CD4-positive, alpha-beta memory T cell (primary cell): ENCODE measurements at places on chromosomes 13 and 19.
A peak's percentile ranks its signal among the peaks of the same experiment; 100 is the strongest.

- peaks cover 15% of the 10 kb centered on the region for H3K36me3 ChIP-seq
- DNase-seq: no peak
- no peaks in the 10 kb centered on the region for H3K4me1 ChIP-seq
- no peak overlapping the region for H3K4me3 ChIP-seq
- H3K27ac ChIP-seq: no peak overlapping the region
These were observed 11.0 kb downstream of the PLEKHG2 start for GRCh38 chr19:39423258-39424086.

DNA sequence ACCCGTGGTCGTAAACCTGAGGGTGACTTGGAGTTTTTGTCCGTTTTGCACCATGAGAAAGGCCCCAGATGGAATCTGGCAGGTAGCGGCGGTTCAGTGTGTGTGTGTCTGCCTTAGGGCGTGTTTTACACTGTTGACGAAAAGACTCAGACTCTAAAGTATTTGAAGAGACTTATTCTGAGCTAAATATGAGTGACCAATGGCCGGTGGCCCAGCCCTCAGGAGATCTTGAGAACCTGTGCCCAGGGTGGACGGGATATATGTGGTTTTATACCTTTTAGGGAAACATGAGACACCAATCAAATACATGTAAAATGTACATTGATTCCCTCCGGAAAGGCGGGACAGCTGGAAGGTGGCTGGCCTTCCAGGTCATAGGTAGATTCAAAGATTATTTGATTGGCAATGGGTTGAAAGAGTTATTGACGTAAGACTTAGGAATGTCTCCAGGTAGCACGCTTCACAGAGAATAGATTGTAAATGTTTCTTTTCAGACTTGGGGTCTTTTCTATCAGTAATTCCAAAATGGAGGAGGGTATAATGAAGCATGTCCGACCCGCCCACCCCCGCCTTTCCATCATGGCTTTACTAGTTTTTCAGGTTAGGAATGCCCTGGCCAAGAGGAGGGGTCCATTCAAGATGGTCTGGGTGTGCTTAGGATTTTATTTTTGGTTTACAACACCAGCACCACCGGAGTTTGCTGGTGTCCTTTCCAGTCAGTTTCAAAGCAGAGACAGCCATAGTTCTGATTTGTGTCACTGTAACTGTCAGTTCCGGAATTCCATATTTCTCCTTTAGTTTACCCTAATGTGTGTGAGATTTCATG lies 1.0 kb upstream of the ZNF529 start:
- DNase-seq: no peak
- peaks cover 22% of the 10 kb centered on the region for H3K4me1 ChIP-seq
- H3K27ac ChIP-seq: peak overlapping the region; percentile 95
- H3K27me3 ChIP-seq: no peaks in the 10 kb centered on the region
- H3K36me3 ChIP-seq: peaks cover 6% of the 10 kb centered on the region
- peak overlapping the region; percentile 70 for H3K4me3 ChIP-seq

GRCh38 chr13:74273581-74273980 lies 139.4 kb upstream of the KLF12 start:
- no peaks in the 10 kb centered on the region for H3K36me3 ChIP-seq
- no peak overlapping the region for H3K27ac ChIP-seq
- DNase-seq: no peak
- no peak overlapping the region for H3K4me3 ChIP-seq
- peaks cover 41% of the 10 kb centered on the region for H3K4me1 ChIP-seq

DNA sequence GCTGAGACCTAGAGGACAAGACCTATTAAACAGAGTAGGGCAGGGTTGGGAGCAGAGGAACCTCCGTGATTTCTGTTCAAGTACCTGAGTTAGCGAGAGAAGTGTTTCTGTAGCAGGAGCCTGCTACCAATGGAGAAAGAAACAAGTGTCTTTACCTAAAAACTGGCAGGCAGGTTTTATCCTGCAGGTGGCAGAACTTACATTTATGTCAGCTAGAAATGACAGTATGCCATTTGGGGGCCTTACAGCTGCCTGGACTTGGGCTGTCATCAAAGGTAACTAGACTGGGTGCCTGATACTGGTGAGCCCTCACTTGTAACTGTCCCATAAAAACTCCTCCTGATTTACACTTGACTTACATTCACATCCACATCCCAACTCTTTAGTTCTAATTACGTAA lies 185.3 kb upstream of the MIR17HG start:
- H3K4me3 ChIP-seq: no peak overlapping the region
- H3K27me3 ChIP-seq: no peaks in the 10 kb centered on the region
- no peaks in the 10 kb centered on the region for H3K36me3 ChIP-seq
- no peaks in the 10 kb centered on the region for H3K4me1 ChIP-seq
- DNase-seq: no peak
